AG08396 (cell line): ENCODE measurements at places on chromosomes 3 and 15.
A peak's percentile ranks its signal among the peaks of the same experiment; 100 is the strongest.

GRCh38 chr3:189799366-189799765 lies 168.2 kb downstream of the TP63 start:
- no peak for DNase-seq

GRCh38 chr3:107411779-107412178 lies 34.5 kb downstream of the CCDC54 start:
- no peak for DNase-seq

- DNase-seq: peak; percentile 91
These were observed 3.1 kb upstream of the LARP6 start for GRCh38 chr15:70856884-70857561.

- DNase-seq: no peak
These were observed 114.8 kb downstream of the EOMES start for GRCh38 chr3:27607370-27607769.

GRCh38 chr3:153601374-153601853 lies 439.4 kb downstream of the RAP2B start:
- no peak for DNase-seq

DNA sequence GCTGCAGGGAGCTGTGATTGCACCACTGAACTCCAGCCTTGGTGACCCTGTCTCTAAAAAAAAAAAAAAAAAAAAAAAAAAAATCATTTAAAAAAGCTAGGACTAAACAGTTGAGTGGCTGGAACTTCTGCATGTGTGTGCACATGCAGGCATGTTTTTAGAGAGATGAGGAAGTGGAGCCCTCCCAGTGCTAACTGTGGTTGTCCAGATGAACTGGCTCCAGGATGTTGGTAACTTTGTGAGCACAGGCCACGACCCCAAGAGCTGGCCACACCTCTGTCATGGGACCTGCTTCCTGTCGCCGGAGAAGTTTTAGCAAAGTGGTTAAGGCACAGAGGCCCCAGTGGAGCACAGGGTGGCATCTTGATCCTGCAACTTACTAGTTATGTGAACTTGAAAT lies 27.0 kb downstream of the CHCHD6 start:
- no peak for DNase-seq

GRCh38 chr15:41971089-41971894 lies 1.1 kb downstream of the EHD4 start:
- peak; percentile 74 for DNase-seq

- DNase-seq: no peak
These were observed 12.8 kb upstream of the RFT1 start for GRCh38 chr3:53142986-53143385.

DNA sequence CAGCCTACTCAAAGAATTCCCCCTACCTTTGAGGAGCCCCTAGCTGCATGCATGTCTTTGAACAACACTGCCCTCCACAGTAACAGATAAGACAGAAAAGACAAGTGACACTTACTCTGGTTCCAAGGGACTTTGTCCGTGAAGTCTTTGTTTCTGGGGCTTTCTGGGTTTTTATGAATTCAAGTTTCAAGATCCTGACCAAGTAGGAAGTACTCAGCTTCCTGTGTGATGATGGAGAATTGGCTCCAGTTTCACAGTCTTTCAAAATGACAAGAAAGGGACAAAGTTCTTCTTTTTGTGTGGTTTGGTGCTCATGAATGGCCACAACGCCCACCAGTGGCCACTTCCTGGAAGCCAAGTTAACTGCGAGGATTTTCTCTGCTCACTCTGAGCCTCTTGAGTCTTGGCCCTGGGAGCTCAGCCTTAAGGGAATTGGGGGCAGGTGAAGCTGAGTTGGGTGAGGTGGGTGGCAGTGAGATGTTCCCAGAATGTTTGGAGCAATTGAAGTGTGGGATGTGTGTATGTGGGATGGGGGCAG lies at the start of gene CCR1:
CCR1 (minus strand) TSS at position 147 of the 538 bp plus-strand sequence. CDS start 4,000 bp downstream, outside the sequence.
- peak; percentile 24 for DNase-seq

DNA sequence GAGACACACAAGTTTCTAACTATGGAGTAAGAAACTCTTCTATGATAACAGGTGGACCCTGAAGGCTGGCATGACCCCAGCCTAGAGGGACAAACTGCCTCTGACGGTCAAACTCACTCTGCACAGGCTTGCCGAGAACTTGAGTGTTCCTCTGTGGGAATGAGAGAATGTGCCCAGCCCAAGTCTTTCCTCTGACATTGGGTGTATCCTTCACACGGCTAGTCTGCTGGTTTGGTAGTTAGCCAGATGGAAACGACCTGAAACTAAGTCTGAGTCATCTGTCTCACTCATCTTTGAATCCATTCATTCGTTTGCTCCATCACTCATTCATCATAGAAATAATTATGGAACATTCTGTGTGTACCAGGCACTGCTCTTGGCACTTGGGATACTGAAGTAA lies 198.4 kb downstream of the ATP10A start:
- no peak for DNase-seq

GRCh38 chr3:153404157-153404556 lies 242.1 kb downstream of the RAP2B start:
- DNase-seq: no peak

- DNase-seq: no peak
These were observed 580 bp upstream of the MAGEF1 start for GRCh38 chr3:184712248-184713039.

DNA sequence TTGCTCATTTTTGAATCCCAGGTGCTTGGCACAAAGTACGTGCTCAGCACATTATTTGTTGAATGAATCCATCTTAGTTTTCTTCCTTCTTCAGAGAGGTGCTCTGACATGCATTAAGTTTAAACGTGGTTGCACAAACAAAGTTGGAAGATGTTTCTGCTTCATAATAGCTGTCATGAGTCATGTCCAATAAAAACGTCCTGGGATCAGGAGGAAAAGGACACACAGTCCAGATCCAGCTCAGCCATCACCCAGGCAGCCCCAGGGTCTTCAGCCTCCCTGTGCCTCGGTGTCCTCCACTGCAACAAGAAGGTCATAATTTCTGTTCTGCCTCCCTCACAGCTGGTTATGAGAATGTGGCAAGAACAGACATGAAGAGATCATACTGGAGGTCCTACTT lies 55.4 kb downstream of the CCNL1 start:
- DNase-seq: no peak

DNA sequence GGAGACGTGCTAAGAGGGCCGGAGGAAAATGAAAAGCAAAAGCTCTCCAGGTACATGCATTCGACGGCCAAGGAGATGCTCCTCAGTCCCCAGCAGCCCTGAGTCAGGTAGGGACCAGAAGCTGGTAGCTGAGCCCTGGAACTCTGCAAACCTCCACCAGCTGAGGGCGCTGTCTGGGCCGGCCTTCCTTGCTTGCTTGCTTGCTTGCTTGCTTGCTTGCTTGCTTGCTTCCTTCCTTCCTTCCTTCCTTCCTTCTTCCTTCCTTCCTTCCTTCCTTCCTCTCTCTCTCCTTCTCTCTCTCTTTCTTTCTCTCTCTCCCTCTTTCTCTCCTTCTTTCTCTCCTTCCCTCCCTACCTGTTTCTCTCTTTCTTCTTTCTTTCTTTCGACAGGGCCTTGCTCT lies 94.6 kb upstream of the RASGRF1 start:
- DNase-seq: no peak

- no peak for DNase-seq
These were observed 39.6 kb downstream of the DPH6 start for GRCh38 chr15:35506272-35506870.

DNA sequence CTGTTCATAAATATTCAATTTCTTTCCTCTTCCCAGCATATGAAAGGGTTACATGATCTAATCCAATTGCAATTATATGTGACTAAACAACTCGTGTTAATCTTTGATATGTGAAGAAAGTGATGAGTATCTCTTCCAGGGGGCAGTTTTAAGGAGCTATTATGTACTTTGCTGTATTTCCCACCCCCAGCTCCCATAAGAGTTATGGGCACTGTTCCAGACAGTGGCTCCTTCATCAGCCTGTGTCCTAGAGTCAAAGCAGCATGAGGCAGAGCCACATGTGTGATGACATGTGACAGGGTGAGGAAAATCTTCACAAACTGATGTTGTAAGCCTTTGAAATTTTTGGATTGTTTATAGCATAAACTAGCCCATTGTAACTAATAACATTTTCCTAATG lies 315.4 kb downstream of the DIPK2A start:
- no peak for DNase-seq

- DNase-seq: no peak
These were observed 212.9 kb downstream of the TIGIT start for GRCh38 chr3:114506591-114507300.

- no peak for DNase-seq
These were observed 110.7 kb downstream of the PLD1 start for GRCh38 chr3:171699601-171700000.

DNA sequence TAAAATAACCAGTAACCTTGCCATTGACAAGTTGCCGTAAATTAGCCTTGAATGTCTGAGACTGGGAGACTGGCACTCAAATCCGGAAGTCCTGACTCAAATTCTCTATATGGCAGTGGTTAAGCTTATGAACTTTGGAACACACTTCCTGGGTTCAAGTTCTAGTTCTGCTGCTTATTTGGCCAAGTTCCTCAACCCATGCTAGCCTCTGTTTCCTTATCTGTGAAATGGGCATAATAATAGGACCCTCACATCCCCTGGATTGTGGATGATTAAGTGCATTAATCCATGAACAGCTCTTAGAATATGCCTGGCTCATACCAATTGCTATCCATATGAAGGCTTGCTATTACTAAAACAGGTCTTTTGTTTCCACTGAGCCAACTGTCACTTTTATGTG lies 311.5 kb downstream of the EDEM1 start:
- no peak for DNase-seq

DNA sequence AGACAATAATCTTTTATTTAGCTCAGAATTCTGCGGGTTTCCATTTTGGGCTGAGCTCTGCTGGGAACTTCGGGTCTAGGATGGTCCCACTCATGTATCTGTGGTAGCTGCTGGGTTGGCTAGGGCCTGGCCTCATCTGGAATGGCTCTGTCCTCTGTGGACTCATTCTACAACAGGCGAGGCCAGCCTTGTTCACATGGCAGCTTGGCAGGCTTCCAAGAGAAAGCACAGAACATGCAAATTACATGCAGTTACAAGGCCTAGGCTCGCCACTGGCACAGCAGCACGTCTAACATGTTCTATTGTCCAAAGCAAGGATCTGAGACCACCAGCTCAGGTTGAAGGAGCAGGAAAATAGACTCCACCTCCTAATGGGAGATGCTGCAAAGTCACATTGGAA lies 431.4 kb downstream of the PDCD6IP start:
- DNase-seq: no peak

DNA sequence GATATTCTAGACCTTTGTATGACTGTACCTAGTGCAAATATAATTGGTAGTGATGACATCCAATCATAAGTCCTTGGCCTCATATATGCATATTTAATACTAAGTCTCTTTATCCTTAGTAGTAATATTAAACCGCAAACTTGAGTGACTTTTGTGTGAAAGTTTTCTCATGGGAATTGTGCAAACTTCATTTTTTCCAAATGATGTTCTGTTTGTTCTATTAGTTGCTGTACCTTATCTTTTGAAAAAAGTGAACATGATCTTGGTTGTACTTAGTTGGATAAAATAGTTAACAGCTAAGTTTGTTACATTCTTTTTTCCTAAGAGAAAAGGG lies 43.2 kb downstream of the TMEM45A start:
- no peak for DNase-seq

DNA sequence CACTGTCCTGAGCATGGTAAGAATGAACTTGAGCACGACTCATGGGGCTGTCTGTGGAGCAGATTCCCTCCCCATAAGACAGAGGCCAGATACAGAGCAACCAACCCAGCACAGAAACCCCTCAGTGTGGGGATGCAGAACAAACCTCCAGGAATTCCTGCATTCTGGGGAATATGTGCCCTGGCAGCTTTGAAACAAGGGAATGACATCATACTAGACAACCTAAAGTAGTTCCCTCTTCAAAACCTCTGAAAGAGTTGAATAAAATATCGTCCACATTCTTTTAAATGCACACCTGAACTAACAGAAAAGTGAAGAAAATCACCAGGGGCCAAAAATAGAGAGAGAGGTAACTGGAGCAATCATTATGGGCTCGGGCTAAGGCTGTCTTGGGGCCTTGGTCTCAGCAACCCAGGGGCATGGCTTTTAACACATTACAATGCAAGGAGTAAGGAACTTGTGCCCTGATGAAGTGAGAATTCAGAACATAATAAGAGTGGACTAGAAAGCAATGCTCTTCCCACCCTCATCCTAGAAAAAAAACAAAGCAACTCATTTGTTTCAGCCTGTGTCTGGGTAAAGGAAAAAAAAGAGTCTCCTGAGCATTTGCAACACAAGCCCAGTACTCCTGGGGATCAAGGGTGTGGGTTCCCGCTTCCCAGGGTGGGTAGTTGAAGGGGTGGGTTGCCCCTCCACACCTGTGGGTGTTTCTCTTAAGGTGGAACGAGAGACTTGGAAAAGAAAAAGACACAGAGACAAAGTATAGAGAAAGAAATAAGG lies 43.9 kb downstream of the ADIPOQ start:
- no peak for DNase-seq

- DNase-seq: no peak
These were observed 483.4 kb downstream of the FOXP1 start for GRCh38 chr3:71099997-71100719.

DNA sequence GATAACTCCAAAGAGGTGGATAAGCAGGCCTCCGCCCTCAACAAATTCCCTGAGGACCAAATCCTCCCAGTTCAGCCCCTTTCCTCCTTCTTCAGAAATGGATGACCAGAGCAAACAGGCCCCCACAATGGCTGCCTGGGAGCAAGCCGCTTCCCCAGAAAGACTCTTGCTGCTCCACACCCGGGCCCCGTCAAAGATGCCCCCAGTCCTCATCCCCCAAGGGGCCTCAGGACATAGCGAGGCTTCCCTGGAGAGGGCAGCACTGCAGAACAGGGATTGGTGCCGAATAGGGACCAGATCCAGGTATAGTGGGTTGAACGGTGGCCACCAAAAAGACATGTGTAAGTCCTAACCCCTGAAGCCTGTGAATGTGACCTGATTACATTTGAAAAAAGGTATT lies 502.3 kb downstream of the SHQ1 start:
- no peak for DNase-seq

DNA sequence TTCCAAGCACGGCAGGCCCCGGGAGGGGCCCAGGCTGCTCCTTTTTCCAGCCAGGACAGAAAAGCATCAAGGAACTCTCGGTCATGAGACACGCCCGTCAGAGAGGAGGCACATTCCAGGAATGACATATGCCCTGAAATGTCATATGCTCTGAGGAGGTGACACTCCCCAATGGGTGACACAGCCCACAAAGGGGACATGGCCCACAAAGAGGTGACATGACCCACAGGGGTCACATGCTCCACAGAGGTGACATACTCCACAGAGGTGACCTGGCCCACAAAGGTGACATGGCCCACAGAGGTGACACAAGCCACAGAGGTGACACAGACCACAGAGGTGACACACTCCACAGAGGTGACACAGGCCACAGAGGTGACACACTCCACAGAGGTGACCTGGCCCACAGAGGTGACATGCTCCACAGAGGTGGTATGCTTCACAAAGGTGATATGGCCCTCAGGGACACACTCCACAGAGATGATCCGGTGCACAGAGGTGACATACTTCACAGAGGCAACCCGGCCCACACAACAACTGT lies 79.2 kb downstream of the ABHD5 start:
- no peak for DNase-seq

DNA sequence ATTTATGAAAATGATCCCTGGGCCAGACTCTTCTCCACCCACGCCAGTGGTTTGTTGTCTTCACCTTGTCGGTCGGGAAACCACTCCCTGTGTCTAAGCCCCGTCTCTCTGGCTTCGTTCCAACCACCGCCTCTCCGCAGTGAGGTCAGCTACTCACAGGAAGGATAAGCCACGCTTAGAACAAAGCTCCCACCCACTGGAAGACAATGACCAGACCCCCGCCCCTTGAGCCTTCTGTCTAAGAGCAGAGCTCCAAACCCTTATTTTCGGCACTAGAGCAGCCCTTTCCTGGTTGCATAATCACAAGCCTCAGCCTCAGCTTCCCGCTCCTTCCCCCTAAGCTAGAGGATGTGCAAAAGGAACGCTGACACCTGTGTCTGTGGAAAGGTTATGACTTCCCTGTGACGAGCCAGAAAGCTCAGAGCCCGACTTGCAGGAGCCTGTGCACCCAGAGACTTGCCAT lies 114.9 kb upstream of the MEF2A start:
- no peak for DNase-seq
